ENCODE measurements at places on chromosomes 2 and 18.

DNA sequence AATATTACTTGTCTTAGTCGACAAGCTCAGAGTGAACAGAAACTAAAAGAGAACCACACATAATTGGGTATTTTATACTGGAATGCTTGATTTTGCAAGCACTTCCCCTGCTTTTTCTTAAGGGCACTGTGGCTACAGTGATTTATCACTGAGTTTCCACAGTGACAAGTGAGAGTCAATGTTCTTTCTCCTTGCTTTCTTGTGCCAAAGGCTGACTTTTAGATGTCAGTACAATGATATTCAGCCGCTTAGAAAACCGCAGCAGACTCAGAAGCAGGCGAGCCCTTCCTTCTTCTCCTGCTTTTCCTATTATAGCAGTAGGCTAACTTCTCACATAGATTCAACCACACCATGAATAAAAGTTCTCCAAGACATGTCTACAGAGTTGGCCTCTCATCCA lies 1603.6 kb upstream of the NXPH2 start:
- no peak for DNase-seq

DNA sequence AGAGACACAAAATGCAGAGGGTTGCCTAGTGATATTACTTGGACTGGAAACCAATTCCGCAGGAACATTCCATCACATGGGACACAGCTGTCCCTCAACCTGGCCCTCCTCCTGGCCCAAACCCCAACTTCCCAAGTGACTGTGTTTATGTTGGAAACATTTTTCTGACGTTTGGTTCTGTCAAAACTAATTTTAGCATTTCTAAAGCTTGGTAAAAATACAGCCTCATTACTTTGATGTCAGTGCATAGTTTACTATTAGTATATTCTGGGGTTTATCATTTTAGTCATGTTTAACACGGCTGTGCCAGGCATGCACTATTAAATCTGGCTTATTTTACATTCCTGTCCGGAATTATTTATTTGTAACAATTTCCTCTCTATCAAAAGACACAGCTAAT lies 69.9 kb downstream of the GLI2 start:
- no peak for DNase-seq

- no peak for DNase-seq
Observed at GRCh38 chr2:135839713-135840112, 2.7 kb upstream of the LCT start.

DNA sequence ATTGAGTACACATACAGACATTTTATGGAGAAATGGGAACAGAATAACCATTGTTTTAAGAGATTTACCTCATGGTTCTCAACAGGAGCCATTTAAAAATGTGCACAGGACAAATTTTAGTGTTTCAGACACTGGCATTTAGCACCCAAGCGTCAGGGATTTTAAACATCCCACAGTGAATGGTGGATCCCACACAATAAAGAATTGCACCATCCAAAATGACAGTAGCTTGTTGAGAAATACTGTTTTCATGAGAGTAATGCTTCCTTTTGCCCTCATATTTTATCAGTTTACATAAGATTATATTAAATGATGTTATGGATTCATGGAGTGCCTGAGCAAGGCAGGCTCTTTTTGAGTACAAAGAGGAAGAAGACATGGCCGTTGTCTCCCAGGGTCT lies 54.0 kb downstream of the MFSD6 start:
- DNase-seq = no peak

- DNase-seq = no peak
Observed at GRCh38 chr2:118638453-118638852, 209.0 kb downstream of the EN1 start.

GRCh38 chr2:60980071-60980815 lies 37.3 kb upstream of the PEX13 start:
- DNase-seq = no peak

- no peak for DNase-seq
Observed at GRCh38 chr2:9761577-9761976, 81.7 kb upstream of the TAF1B start.

DNA sequence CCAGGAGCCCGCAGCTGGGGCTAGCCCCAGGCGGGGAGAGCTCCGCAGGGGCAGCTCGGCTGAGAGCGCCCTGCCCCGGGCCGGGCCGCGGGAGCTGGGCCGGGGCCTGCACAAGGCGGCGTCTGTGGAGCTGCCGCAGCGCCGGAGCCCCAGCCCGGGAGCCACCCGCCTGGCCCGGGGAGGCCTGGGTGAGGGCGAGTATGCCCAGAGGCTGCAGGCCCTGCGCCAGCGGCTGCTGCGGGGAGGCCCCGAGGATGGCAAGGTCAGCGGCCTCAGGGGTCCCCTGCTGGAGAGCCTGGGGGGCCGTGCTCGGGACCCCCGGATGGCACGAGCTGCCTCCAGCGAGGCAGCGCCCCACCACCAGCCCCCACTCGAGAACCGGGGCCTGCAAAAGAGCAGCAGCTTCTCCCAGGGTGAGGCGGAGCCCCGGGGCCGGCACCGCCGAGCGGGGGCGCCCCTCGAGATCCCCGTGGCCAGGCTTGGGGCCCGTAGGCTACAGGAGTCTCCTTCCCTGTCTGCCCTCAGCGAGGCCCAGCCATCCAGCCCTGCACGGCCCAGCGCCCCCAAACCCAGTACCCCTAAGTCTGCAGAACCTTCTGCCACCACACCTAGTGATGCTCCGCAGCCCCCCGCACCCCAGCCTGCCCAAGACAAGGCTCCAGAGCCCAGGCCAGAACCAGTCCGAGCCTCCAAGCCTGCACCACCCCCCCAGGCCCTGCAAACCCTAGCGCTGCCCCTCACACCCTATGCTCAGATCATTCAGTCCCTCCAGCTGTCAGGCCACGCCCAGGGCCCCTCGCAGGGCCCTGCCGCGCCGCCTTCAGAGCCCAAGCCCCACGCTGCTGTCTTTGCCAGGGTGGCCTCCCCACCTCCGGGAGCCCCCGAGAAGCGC lies 15.0 kb upstream of the GMPPA start:
- no peak for DNase-seq

GRCh38 chr2:62291052-62291451 lies 95.1 kb downstream of the B3GNT2 start:
- no peak for DNase-seq

DNA sequence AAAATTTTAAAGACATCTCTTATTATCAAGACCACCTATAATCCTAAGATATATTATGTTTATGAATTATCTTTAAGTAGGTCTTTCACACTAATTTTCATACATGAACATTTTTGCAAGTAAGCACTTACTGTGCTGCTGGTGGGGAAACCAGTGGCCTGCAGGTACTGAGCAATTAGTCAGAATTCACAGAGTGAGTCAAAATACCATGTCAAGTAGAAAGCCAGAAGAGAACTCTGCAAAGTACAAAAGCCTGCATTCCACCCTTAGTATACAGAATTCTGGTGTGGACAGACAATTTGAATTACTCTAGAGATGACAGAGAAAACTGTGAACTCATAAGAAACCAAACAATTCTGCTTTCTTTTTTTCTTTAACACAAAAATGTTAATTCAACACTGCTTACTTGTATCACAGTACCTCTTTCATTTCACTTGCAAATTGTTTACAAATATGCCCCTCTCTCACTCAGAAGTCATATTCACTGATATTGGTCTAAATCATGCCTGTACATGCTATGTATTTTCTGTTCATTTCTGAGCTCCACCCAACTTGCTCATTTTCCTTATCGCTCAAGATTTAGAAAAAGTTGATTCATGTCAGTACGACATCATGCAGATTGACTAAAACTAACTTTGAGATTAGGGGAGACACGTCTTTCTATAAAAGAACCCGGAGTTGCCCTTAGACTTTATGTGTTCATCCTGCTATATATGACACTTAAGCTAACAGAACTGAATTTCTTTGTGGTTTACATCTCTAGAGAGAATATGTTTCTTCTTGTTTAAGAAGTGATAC lies 182.9 kb downstream of the IKZF2 start:
- DNase-seq = no peak

- no peak for DNase-seq
Observed at GRCh38 chr18:28032177-28032576, 144.8 kb downstream of the CDH2 start.

DNA sequence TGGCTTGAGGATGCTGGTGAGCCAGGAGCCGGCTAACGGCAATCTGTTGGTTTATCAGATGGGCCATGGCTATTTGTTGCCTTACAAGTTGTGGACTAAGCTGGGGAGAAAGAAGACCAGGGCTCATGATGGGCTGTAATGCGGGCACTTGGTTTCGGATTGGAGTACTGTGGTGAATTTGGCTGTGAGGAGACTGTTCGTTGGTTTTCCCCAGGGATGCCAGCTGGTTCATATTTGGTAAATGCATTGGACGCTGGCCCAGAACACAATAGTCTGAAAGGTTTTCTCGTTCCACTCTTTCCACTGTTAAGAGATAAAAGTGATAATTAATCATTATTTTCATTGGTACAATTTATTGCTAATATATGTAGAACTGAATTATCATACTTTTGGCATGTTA lies 108.9 kb downstream of the SATB2 start:
- no peak for DNase-seq

DNA sequence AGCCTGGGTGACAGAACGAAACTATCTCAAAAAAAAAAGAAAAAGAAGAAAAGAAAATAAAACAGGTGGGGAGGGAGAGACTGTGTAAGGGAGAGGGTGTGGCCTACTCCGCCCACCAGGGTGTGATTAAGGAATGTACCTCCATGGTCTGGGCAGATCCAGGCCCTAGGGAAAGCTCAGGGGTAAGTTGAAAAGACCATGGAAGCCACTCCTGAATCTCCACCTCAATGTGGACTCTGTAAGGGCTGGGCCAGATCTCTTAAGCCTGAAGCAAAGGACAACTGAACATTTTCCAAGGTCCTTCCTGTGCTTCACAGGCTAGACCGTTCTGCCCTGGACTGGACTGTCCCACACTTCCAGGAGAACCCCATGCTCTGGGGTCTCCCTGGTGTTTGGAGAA lies 9.7 kb upstream of the ATG16L1 start:
- DNase-seq = no peak

DNA sequence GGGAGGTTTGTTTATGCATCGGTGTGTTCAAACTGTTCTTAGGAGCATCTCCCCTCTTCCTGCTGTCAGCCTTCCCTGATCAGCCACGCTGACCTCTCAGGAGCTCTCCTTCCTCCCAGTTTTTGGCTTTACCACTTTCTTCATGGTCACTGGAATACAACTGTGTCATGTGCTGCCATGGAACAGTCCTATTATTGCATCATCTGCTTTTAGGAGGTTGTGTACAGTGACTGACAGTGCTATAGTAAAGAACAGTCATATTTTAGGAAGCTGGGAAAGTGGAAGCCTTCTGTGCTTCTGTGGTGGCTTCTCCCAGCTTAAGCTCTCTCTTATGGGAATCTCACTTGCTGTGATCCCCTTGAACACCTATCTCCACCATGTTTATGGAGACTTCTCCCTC lies 165.5 kb downstream of the TPGS2 start:
- no peak for DNase-seq

GRCh38 chr2:38740851-38741731 lies 10.1 kb downstream of the SRSF7 start:
- no peak for DNase-seq

DNA sequence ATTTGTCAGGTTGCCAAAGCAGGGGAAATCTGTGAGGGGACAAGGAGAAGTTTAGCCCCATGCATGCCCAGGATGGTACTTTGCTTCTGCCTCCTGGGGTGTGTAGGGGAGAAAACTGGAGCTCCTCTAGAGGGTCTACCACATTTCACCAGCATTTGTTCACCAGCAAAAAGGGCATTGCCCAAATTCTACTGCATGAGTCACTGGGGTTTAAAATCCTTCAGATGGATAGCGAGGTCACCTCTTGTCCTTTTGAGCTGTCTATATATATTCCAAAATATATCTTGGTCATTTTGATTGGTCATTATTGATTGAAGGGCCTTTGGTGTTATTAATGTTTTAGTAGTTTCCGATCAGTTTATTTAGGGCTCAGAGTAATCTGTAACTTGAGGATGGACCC lies 18.7 kb downstream of the FHOD3 start:
- no peak for DNase-seq

- no peak for DNase-seq
Observed at GRCh38 chr2:118084491-118085089, 3.7 kb upstream of the INSIG2 start.

DNA sequence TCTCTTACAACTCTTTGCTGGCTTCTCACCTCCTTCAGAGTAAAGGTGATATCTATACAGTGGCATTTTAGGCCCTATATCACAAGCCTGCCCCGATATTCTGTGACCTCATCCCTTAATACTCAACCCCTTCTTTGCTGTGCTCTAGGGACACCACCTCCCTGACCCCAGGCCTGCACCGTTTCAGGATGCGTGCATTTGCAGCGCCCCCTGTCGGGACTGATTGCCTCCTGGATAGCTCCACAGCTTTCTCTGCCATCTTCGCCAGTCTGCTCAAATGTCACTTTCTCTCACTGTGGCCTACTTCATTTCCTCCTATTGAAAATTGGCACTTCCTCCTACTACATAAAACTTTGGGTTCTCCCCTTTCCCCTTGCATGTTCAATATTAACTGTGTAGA lies 289.6 kb downstream of the SOCS6 start:
- DNase-seq = no peak

GRCh38 chr2:159891917-159892730 lies 94.1 kb upstream of the CD302 start:
- no peak for DNase-seq

GRCh38 chr2:43075811-43076585 lies 150.4 kb downstream of the ZFP36L2 start:
- DNase-seq = no peak

GRCh38 chr2:109542384-109542783 lies 71.4 kb downstream of the SEPTIN10 start:
- DNase-seq = no peak

DNA sequence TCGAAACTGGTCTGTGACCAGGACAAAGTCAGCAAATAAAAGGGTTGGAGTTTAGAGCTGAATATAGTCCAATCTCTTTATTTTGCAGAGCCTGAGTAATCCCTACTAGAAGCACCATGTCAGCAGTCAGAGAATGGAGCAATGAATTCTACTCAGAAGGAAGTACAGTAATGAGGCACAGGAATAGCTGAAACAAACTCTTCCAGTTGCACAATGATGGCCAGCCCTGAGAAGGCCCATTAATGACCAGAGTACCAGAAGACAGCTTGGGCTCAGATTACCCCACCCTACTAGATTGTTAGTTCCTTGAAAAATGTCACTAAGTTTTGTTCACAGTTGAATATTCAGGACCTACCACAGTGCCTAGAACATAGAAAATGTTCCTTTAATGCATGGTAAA lies 40.3 kb upstream of the SCG2 start:
- no peak for DNase-seq

DNA sequence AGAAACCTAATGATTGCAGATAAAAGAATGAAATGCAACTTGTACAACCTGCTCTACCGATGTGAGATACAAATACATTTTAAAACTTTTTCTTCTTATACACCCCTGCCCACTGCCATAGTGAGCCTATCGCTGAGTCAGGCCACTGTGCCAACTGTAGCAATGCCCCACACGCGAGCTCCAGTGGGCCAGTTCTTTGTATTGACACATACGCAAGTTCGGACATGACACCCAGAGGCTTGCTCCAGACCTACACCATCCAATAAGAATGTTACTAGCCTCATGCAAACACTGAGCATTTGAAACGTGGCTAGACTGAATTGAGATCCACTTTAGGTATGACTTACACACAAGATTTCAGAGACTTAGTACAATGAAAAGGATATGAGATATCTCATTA lies 340.1 kb downstream of the ARHGAP15 start:
- no peak for DNase-seq

Measured in stimulated activated CD4-positive, alpha-beta T cell treated with anti-CD3 and anti-CD28 coated beads, Interleukin-1b, Interleukin-23, amount 100 ng/mL, for 24 hours (primary cell).